Activated T-helper 1 cell treated with anti-CD3 and anti-CD28 coated beads, Interleukin-2, amount 50 U/mL, for 16 hours (primary cell): ENCODE measurements at places on chromosomes 3 and 15.

DNA sequence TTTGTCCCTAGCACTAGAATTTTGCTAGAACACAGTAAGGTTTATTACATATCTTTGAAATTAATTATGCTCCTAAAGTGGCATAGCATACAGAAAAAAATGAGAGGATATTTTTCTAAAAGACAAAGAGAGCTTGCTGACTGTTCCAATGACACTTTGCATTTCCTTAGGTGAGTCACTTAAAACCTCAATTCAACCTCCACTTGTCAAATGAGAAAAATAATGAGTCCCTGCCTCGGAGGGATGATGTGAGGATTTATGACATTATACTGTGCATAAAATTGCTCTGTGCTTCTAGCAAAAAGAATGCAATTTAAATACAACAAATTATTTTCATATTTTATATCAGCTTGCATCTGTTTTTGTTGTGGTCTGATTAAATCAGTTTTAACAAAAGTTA lies 1417.0 kb upstream of the ALCAM start:
- DNase-seq, result no peak

DNA sequence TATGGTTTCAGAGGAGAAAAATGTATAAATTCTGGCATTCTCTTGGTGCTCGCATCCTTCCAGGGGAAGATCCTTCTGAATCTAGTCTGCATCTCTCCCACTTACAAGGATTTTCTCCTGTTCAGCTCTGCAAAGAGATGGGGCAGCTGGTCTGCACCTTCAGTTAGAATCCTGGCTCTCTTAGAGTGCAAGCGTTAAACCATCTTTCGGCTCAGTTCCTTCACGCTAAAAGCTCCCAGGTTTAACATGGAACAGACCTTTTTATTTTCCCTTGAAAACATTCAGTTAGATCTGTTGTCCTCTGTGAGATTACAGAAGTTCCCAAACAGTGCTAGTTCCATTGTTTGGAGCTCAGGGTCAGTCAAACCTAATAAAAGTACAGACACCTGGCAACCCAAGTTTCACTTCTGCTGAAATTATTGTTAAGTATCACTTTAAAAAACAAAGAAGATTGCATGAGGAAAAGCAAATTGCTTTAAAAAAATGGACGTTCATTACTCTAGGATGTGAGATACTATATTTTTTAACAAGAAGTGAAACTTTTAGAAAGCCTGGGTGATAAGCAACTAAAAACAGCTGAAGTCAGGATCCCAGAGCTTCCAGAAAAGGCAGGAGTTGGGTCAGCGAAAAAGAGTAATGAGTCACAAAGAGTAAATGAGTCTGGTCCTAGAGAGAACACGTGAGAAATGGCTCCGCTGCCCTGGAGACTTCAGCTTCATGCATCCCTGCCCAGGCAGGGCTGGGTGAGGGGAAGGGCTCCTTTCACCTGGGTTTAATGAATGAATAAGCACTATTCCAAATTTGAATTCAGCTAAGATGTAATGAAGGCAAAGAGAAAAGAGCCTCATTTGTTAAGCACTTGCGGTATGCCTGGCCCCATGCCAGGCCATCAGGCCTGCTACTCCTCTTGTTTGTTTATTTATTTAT lies 63.3 kb downstream of the ABTB1 start:
- no peak for DNase-seq

GRCh38 chr3:94184781-94185180 lies 121.9 kb downstream of the NSUN3 start:
- DNase-seq, result no peak

DNA sequence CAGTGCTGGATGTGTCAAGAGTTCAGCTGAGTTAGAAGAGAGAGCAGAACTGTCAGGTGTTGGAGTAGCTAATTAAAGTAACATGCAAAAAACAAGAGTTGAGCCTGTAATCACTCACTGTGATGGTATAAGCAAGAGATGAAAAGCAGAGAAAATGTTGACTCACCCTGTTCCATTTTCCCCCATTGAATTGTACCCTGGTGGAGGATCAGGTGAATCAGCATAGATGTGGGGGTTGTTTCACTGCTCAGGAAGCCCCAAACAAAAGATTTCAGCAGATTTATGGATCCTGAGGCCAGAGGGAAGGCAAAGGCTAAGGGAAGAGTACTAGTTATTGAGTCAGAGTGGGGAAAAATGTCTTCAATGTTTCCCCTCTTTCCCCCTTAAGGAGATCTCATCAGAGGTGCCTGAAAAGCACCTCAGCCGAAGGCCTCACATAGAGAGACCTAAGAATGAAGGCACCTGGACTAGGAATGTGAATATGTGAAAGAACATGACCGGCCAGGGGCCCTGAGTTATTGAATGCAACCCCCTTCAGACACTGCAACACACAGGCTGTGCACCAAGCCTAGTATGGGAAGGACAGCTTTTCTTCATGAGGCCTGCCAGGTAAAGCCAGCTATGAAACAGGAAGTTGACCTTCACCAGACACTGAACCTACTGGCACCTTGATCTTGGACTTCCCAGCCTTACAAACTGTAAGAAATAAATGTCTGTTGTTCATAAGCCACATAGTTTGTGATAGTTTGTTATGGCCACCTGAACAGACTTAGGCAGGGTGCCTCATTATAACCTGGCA lies 90.1 kb downstream of the TMCO5A start:
- no peak for DNase-seq

DNA sequence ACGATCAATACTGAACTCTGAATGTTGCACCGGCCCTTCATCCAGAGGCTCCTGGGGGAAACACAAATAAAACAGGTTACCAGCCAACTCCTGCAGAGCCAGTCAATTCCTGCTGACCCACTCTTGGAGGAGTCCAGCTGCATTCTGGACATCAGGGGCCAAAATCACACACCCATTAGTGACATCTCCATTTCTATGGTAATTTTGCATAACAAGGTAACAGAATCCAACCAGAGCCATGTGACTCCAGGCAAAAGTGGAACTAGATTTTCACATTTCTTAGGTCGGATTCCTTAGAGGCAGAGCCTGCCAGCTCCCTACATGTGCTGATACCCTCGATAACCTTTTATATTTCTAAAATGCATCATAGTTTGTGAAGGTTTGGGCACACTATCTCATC lies 119.2 kb upstream of the CTNNB1 start:
- no peak for DNase-seq
